AG04450 (cell line): ENCODE measurements at places on chromosomes 12 and 14.

DNA sequence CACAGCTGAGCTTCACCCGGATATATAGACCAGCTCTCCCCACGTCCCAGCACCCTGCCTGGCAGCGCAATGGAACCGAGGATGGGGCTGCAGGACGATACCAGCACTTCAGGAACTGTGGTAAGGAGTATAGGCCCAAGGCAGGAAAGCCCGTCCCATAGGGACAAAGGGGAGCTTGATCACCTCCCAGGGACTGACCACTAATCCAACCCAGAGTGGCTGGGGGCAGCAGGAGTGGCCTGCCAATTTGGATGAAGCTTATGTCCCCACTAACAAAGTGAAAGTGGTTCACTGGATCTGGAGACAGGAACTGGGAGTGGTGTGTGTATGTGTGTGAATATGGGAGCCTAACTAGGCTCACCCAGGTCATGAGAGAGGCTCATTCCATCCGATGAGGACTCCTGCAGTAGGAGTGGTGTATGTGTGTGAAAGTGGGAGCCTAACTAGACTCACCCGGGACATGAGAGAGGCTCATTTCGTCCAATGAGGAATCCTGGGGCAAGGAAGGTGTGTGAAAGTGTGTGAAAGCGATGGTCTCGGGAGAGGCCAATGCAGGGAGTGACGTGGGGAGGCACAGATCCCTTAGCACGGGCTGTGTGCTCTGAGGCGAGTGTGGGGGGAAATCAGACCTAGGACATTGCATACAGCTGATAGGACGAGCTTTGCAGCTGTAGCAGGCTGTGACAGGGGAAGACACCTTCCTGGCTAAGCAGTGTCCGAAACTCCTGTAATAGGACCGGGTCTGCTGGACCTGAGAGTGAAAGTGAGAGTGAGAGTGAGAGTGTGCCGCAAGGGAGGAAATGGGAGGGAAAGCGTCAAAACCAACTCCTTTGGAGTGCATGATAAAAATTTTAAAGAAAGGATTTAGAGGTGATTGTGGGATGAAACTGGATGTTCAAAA lies 25.7 kb downstream of the KLRK1 start:
- no peak for DNase-seq

- no peak for DNase-seq
These were observed 374.7 kb downstream of the KCNH5 start for GRCh38 chr14:62670526-62670925.

DNA sequence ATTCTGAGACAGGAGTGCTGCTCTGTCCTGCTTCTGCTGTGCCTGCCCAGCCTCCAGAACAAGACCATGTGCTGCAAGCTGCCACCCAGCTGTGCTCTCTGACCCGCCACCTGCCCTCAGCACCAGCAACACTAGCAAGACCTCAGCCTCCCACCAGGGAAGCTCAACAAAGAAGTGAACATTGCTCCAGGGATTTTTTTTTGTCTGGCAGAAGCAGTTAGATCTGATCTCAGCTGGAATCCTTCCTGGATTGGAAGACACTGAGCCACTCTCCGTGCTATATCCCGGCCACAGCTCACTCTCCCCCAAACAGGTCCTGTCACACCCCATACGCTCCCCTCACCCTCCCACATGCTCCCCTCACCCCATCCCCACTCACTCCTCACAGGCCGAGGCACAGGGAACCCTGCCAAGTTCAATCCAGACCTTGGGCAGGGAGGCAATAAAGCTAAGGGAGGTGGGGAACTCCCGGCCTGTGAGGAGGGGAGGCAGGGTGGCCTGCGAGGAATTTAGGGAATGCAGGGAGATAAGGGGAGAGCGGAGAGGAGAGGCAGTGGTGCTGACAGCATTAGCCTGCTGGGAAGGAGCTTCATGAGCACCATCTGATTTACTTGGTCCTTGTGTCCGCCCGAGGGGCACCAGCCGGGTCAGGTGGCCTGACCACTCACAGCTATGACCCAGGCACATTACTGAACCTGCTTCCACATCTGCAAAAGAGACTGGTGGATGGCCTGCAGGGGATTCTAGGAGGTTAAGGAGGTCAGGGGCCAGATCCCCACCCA lies 29.7 kb downstream of the CCDC85C start:
- peak; percentile 30 for DNase-seq

- no peak for DNase-seq
These were observed 325 bp downstream of the CRIP1 start for GRCh38 chr14:105486974-105487448.

DNA sequence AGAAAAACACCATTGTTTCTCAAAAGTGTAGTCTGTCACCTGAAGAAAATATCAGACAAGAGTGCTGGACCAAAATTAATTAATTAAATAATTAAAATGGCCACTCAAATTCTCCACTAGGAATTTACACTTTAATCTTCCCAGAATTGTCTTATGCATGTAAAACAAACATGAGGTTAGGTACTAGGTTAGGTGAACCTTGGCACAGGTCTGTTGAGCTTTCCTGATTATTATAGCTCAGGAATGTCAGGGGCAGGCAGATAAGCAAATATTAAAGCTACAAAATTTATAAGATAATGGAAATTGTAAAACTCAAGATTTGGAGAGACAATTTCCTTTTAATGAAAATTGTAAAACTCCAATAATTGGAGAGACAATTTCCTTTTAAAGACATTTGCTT lies 253.2 kb downstream of the BMP4 start:
- DNase-seq: no peak

DNA sequence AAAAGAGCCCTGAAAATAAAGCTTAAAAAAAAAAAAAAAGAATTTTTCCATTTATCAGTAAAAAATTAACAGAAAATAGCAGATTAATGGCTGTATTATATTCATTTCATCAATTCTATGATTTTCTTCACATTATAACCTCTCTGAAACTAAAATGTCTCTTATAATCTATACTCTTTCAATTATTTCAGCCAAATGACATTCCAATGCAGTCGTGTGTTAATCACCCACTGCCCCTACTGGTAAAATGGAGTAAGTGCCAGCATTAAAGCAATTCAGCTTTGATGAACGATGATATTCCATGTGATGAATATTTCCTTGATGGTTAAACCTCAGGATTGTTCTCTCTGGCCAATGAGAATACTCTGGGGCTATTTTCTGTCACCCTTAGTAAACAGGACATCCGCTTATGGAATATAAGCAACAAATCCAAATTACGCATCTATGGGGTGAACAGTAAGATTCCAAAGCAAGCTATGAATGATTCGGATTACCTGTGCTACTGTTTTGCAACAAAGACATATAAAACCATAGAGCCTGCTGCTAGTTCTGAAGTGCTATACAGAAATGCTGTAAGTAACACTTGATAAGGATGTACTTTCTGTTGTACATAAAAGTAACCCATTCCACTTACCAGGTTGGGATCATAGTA lies 20.3 kb upstream of the SYCP3 start:
- DNase-seq: no peak

DNA sequence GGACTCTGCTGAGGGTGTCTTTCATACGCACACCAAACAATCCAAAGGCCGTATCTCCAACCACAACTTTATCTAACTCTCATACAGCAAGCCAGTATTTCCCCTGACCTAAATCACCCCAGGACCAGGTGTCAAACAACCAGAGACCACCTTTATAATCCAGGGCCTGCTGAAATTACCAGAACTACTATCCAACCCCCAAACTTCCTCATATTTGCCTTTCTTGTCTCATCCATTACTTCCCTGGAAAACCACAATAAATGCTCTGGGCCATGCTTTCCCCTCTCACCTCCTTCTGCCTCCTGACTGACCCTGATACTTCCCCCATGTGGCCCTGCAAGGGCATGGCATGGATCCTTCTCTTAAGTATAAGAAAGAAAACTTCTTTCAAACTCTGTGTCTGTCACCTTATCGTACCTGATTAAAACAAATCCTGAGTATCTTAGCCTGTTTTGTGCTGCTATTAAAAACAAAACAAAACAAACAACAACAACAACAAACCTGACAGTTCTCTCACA lies 44.7 kb upstream of the CRACR2A start:
- DNase-seq: no peak

DNA sequence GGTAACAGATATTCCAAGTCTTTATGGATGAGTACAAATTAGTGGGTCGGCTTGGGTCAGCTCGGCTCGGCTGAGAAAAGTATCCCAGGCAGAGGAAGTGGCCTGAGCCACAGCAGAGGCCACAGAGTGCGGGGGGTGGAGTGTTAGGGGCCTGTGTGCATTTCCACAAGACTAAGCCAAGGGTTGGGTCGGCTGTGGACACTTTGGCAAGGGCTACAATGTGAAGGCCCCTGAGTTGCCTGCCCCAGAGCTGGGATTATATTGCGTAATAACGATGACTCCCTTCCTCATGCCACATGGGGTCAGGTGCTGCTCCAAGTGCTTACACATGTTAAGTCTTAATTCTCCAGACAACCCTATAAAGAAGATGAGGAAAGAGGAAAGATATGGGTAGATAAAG lies 11.4 kb downstream of the EVL start:
- DNase-seq: no peak

- no peak for DNase-seq
These were observed 28.9 kb downstream of the ESR2 start for GRCh38 chr14:64265222-64265621.

DNA sequence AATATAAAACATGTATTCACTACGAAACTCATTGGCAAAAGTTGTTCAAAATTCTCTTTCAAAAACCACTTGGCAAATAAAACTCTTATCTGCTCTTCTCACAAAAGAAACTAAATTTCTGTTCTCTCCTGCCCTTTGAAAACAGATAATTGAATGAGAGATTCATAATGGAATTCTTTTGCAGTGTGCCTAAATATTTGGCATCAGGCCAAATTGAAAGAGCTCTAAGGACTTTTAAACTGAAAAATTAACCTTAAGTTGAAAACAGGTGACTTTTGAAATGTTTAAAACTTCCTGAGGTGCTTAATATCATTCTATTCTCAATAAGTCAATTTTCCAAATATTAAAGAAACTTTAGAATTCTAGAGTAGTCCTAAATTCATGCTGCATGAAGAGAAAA lies 136.4 kb downstream of the FSCB start:
- no peak for DNase-seq

GRCh38 chr12:28034271-28034670 lies 61.7 kb upstream of the PTHLH start:
- no peak for DNase-seq

DNA sequence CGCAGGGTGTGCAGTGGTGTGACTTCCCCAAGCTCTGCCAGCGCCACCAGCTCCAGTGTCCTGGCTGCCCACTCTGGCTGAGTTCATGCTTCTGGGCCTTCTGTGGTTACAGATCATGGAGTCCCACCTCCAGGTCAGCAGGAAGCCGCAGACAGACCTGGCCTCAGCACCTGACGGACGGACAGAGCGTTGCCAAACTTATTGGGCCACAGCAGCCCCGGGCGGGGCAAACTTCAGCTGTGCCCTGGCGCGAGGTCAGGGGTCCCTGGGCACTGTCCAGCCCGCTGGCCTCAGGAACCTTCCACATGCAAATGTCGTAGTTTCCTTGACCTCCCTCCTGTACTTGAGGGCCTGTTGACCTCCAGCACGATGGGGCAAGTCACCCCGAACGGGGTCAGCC lies 11.2 kb downstream of the GPR132 start:
- no peak for DNase-seq

DNA sequence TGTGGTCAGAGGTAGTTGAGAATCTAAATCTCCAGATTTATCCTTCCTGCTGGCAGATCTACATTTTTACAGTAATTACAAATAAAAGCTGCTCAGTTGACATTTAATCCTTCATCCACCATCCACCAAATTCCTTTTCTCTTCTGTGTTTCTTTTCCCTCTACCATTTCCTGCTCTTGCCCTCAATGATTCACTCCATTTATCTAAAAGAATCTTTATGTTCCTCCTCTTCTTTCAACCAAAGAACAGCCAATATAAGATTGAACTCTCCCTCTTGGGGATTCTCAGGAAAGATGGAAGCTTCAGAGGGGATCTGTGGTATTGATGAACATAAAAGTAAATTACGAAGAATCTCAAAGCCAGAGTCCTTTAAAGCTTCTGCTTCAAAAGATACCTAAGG lies 4.4 kb downstream of the MAP4K5 start:
- no peak for DNase-seq
